EL (cell line): ENCODE measurements at places on chromosomes 7 and 10.

DNA sequence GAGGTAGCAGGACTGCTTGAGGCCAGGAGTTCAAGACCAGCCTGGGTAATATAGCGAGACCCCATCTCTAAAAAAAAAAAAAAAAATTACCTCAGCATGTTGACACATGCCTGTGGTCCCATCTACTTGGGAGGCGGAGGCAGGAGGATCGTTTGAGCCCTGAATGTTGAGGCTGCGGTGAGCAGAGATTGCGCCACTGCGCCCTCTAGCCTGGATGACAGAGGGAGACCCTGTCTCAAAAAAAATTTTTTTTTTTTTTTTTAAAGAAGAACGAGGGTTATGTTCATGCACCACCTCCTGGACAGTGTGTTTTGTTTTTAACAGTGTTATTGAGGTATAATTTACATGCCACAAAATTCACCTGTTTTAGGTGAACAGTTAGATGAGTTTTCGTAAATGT, 51.1 kb upstream of the SEPHS1 start:
- no peak for DNase-seq

DNA sequence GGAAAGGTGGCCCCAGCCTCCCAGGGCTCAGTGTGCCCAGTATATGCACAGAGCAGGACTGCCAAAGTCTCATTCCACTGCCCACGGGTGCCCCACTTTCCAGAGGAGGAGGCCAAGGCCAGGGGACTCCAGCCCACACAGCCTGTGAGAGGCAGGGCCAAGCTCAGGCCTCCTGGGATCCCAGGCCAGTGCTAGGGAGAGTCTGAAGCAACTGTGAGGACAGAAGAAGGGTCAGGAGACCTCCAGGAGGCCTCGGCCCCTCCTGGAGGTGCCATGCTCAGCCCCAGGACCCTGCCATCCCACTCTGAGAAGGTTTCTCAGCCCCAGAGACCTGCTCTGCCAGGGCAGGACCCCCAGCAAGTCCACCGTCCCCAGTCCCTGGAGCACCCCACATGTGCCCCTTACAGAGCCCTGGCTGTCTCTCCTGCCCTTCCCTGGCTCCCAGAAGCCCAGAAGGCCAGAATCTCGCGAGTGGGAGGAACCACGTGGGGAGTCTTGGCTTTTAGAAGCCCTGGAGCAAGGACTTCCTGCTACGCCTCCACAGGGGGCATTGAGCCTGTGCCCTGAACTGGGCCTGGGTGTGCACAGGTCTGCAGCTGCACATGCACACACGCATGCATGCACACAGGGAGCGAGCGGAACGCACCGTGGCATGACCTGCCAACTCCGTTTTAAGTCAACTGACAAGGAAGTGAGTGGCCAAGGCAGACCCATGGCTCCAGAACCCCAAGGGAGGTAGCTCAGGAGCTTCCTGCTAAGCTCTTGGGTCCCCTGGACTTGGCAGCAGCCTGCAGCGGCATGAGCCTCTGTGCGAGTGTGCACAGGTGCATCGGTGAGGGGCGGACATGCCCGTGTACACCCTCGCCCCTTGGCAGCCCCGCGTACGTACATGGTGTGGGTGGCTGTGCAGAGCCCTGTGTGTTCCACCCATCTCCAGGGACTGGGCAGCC, 33.6 kb downstream of the ZCCHC24 start:
- DNase-seq = no peak

- no peak for DNase-seq
Observed at GRCh38 chr10:114732931-114733330, 74.9 kb upstream of the ABLIM1 start.

GRCh38 chr10:85864868-85865526, 501.6 kb downstream of the GRID1 start:
- DNase-seq = no peak

- no peak for DNase-seq
Observed at GRCh38 chr7:69603937-69604494, 5.7 kb downstream of the AUTS2 start.

DNA sequence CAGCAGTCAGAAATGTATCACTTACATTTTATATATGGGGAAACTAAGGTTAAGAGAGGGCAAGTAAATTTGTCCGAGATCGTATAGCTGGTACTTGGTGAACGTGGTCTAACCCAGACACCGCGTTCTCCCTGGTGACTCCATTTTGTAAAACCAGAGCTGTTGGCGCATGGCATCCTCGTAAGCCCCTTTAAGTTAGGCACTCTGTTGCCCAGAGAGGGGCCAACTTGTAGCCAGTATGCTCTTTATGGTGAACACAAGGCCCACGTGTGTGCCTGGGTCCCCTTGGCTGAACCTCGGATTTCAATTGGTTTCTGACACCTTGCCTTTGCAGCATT, 39.7 kb upstream of the ZNF518A start:
- DNase-seq = no peak
